ENCODE measurements at places on chromosomes 1 and 21.

DNA sequence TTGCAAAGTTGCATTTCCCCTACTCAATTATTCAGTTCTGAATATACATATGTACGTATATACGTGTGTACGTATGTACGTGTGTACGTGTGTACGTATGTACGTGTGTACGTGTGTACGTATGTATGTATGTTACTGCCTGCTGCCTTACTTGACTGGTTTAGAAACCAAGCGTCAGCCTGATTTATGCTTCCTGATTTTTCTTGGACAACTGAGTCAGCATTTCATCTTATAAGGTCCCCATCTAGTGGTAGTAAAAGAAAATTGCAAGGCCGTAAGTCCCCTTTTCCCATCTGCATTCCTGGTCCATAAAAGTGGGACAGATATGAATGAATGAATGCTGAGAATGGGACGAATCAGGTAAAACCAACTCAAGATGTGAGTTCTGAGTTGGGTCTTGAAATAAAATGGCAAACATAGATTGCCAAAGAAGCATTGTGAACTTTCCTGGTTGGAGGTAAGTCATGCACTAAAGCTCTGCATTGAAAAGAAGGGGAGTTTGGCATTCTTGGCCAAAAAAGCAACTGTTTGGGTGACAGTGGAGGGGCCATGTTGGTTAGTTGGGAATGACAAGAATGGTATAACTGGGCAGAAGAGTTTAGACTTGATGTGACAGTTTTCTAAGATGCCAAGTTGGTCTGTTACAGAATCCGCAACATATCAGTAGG is 76.4 kb upstream of the DNAH14 start:
- no peak for DNase-seq

GRCh38 chr1:228691926-228692325 is 43.4 kb upstream of the RHOU start:
- no peak for DNase-seq

DNA sequence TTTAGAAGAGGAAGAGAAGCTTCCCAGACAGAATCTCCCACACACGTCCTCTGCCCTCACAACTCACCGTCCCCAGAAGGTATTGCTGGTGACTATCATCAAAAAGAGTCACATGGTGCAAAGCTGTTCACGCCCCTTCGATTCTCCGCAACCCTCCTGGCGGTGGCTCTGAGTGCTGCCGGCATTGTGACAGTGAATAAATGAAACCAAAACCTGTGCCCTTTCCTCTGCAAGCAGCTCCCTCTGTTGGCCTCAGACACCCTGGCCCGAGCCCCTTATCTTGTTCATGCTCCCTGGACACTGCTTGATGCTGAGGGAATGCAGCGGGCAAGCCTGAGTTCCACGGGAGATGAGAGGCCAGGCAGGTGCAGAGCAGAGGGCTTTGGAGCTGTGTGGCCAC is 510.3 kb downstream of the NPHP4 start:
- peak; percentile 12 for DNase-seq

DNA sequence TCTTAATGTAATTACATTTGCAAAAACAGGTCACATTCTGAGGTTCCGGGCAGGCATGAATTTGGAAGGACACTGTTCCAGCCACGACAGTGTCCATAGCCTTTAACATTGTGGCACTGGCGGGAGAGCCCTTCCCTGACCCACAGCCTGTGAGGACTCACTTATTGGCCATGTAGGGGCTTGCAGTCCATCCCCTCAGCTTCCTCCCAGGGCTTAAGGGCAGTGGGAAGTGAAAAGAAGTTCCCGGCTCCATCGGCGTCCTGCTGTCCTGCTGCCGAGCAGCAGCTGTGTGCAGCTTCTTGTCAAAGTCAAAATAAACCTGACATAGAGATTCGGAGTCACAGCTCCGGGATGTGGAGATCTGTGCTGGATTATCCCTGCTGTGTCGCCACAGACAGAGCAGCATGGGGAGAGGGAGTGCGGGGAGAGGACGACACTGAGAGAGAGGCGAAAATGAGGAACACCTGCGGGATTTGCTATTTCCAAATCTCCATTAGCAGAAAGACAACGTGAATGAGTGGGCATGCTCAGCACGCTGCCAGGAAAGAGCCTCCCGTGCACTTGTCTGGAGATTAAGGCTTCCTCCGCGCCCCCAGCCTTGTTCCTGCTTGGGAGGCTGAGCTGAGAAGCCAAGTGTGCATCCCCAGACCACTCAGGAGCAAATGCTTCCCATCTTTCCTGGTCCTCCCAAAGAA is 260.3 kb downstream of the ASTN1 start:
- DNase-seq: no peak

DNA sequence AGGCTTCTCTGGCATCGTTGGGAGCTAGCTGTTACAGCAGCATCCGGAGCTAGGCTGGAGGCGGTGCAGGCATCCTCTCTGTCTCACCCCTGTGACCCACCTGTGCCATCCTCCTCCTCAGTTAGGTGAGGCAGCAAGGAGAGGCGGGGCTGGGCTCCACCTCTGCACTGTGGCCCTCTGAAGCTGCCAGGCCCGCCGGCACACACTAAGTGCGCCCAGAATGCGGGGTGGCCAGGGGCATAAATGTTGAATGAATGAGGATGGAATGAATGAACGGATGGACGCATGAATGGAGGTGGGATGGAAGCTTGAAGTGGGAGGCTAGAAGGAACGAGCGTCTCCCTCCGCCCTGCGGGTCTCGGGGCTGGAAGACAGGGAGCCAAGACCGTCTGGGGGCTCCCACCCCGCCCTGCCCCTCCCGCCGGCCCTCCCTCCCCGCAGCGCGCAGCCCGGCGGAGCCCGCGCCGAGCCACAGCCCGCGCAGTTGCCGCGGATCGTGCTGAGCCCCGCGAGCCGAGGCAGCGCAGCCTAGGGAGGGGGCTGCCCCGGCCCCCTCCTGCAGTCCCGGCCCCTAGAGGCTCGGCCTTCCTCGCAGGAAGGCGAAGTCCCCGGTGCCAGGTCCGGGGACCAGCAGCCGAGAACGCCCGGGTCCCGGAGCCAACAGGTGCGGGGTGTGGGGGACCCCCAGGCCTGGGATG is at the start of gene HCRTR1:
HCRTR1 (plus strand) TSS at position 472 of the 698 bp plus-strand sequence. CDS start 1,504 bp downstream, outside the sequence.
- DNase-seq: no peak

DNA sequence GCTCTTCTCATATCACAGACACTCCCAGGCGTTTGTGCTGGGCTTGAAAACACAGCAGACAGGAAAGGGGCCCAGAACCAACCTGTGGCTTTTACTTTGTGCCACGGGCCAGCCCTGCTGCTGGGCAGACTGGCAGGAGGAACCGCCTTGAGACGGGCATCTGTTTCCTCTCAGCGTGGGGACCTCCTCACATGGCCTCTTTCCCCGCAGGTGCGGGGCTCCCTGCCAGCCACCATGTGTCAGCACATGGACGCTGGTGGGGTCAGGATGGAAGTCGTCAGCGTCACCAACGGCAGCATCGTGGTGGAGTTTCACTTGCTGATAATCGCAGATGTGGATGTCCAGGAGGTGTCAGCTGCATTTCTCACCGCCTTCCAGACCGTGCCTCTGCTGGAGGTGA is 47.8 kb downstream of the UMODL1 start:
- no peak for DNase-seq

GRCh38 chr1:154689083-154689482 is 81.1 kb upstream of the ADAR start:
- no peak for DNase-seq

DNA sequence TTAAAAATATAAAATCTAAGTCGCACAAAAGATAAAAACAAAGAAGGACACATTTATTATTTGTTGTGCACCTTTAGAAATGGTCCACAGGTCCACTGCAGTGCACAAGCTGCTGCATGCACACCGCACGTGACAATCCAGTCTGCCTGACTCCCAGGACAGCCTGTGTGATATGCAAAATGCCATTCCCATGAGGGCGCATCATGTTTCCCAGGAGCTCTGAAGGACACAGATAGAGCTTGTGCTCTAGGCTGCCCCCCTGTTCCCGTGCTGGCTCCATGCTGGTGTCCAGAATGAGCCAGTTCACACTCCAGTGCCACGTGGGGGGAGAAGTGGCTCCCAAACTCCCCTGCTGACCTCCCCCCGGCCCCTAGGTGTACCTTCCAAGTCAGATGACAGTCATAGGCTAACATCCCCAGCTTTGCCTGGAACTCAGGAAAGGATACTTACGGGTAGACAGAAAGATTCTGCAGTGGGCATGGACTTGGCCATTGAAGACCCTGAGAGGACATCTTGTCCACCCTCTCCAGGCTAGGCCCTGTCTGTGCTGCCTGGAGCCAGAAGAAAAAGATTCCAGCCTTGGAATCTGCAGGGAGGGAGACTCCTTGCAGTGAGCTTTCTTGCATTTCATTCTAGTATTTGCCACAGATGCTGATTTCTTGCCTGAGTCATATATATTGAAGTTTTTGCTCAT is 26.3 kb downstream of the RAB7B start:
- DNase-seq: no peak

DNA sequence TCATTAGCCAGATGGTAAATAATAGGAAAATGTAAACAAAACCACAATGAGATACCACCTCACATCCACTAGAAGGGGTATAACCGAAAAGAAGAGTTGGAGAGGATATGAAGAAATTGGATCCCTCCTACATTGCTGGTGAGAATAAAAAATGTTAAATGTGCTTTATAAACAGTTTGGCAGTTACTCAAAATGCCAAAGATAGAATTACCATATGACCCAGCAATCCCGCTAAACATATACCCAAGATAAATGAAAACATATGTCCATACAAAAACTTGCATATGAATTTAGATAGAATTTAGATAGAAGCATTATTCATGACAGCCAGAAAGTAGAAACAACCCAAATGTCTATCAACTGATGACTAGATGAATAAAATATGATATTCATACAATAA is 4.4 kb upstream of the FMO2 start:
- no peak for DNase-seq

DNA sequence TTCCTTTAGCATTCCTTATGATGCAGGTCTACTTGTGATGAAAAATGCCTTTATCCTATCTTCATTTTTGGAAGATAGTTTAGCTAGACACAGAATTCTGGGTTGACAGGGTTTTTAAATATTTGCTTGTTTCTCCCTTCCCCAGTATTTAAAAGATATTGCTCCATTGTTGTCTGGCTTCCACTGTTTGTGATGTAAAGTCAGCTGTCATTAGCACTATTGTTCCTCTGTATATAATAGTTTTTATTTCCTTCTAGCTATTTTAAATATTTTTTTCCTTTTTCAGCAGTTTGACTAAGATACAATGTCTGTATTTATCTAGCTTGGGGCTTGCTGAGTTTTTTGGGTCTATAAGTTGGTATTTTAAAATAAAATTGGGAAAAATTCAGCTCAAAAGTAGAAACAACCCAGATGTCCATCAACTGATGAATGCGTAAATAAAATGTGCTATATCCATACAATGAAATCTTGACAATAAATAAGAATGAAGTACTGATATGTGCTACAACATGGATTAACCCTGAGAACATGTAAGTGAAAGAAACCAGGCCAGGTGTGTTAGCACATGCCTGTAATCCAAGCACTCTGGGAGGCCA is 11.2 kb downstream of the IFT25 start:
- no peak for DNase-seq

- DNase-seq: no peak
Measured at GRCh38 chr1:187641907-187642306, 813.2 kb downstream of the PLA2G4A start.

DNA sequence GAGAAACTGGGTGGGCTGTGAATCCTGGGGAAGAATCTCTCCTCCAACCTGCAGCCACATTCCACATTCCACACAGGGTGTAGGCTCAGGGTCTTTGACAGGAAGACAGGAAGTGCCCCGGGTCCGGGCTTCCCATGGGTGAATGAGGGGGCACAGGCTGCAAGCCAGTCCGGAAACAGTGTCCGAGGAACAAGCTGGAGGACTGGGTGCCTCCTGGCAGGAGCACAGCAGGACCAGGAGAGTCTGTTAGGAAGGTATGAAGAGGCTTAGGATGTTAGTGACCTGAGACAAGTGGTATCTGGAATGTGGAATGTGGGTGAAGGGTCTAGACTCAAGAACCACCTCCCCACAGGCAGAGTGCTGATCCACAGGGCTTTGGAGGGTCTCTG is 121.0 kb upstream of the CD34 start:
- no peak for DNase-seq

DNA sequence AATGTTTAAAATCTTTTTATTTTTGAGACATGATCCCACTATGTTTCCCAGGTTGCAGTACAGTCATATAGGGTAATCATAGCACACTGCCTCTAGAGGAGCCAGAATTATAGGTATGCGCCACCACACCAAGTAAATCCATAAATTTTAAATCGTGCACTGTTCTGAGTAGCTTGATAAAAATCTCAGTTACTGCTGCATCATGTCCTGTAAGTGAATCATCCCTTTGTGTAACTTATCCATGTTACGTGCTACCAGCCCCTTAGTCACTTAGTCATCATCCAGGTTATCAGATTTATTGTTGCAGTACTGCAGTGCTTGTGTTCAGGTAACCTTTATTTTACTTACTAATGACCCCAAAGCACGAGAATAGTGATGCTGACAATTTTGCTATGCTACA is 1770.9 kb downstream of the BRINP3 start:
- DNase-seq: no peak

DNA sequence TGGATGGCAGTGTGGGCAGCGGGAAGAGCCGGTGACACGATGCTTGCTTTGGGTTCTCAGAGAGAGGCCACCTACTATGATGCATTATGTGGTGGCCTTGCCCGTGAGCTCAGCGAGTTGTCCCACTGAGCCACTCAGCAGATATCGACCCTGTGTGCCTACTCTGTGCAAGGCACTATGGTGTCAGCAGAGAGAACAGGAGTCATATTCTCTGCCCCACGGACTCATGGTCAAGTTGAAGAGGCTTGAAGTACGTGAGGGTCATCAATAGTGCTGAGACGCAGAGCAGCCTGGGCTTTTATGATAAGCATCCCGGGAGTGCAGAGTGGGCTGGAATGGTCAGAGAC is 466.2 kb downstream of the CAMTA1 start:
- DNase-seq: no peak

DNA sequence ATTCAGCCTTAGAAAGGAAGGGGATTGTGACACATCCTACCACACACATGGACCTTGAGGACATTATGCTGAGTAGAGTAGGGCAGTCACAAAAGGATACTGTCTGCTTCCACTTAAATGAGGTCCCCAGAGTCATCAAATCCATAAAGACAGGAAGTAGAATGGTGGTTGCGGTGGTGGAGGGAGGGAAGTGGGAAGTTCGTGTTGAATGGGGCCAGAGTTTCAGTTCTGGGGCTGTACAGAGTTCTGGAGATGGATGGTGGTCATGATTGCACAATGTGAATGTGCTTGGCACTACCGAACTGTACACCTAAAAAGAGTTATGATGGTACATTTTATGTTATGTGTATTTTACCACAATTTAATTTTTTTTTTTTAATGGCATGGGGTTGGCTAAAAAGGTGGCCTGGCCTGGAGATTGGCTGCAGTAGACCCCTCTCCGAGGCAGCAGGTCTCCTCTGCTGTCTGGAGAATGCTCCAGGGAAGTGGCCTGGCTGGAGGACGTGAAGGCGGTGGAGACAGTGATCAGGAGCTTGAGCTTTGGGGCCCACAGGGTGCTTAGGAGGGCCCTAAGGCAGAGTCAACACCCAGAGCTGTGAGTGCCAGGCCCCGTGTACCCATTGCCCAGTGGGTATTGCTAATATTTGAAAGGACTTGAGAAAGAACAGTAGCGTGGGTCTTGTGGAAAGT is 30.4 kb downstream of the IFNGR2 start:
- no peak for DNase-seq

DNA sequence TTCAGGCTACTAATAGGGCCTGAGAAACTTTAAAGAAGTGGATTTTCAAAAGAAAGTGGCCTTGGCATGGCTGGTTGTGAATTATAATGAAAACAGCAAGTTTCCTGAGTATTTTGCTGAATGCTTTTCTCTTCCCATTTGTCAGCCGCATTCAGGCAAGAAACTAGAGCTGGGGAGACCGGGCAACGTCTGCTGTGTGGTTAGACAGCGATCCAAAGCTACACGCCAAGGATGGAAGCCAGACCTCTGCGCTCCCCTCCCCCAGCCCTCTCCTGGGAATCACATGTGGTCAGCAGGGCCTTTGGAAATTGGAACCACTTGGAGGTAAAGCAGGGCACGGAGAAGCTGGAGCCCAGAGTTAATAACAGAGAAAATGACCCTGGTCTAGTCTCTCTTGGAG is 114.1 kb upstream of the CD34 start:
- DNase-seq: no peak
